ENCODE measurements at places on chromosomes 13 and 19.

- DNase-seq: no peak
Observed at GRCh38 chr13:74977498-74977897, 504.5 kb downstream of the TBC1D4 start.

DNA sequence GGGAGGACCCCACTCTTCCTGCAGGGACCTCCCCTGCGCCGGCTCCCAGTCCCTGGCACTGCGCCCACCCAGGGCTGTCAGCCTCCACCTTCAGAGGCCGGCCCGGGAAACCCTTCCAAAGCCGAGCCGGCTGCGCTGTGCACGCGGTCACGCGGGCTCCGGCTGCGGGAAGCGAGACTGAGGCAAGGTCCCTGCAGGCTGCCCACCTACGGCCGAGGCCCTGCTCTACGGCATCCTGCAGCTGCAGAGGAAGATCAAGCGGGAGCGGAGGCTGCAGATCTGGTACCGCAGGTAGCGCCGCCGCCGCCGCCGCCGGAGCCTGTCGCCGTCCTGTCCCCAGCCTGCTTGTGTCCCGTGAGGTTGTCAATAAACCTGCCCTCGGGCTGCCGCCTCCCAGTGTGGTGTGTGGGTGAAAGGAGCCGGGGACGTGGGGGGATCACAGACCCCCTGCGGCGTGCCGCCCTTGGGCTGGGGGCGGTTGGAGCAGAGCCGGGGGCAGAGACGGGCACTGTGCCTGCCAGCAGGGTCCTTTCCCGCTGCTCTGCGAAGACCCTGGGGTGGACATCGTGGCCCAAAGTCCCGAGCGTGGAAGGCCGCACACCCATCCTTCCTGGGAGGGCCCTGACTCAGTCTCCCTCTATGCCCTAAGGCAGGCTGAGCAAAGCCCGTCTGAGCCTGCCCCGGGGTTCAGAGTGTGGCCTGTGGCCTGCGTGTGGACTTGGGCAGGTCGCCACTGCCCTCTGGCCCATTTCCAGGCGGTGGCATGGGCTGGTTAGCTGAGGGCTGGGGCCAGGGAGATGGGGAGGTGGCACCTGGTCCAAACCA lies 5.9 kb downstream of the GAMT start:
- no peak for DNase-seq

- no peak for DNase-seq
Observed at GRCh38 chr13:22198641-22199217, 527.9 kb downstream of the FGF9 start.

DNA sequence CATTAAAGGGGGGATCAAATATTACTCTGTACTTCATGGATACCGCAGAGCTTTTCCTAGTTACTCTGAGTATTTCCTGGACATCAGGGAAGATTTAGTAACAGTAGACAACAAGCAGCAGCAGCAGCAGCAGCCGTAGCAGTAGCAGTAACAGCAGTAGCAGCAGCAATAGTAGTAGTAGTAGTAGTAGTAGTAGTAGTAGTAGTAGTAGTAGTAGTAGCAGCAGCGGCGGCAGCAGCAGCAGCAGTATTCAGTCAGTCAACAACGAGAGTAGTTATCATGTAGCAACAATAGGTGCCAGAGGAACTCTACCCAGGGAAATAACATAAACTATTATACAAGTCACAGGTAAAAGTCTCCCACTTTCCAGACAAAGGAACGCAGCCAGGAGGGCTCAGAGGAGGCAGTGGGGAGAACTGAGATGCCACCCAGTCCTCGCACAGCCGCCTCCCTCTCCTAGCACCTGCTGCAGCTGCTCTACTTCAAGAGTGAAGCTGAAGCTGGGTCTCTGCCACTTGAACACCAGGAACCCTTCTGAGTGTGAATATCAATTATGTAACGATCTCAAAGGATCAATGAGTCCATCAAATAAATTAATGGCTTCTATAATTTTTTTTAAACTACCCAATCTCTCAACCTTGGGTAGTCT lies 1.3 kb upstream of the DOCK9 start:
- no peak for DNase-seq

DNA sequence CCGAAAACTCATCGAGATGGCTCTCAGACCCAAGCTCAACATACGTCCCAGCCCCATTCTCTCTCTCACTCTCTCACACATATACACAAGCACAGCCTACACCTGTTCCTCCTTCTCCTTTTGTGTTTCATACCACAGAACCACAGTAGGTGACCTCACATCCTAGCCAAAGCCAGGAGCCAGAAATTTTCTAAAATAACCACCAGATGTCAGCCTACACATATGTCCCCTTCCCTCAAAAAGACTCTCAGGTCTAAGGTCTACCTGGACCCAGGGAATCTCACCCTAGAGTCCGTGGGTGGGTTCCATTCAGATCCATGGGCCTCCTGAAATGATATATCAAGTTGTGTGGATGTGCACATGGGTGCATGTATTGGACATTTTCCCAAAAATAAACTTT lies 104.2 kb upstream of the IPO5 start:
- DNase-seq: no peak

GRCh38 chr19:18000915-18001776 lies 6.8 kb upstream of the ARRDC2 start:
- DNase-seq: peak; percentile 96

GRCh38 chr13:38566519-38566918 lies 120.4 kb upstream of the FREM2 start:
- no peak for DNase-seq

GRCh38 chr13:36395280-36395679 lies 37.0 kb upstream of the CCNA1 start:
- no peak for DNase-seq

GRCh38 chr13:106187501-106188095 lies 347.9 kb downstream of the EFNB2 start:
- DNase-seq: no peak

- DNase-seq: no peak
Observed at GRCh38 chr19:58366585-58367430, 4.3 kb upstream of the ZNF497 start.

DNA sequence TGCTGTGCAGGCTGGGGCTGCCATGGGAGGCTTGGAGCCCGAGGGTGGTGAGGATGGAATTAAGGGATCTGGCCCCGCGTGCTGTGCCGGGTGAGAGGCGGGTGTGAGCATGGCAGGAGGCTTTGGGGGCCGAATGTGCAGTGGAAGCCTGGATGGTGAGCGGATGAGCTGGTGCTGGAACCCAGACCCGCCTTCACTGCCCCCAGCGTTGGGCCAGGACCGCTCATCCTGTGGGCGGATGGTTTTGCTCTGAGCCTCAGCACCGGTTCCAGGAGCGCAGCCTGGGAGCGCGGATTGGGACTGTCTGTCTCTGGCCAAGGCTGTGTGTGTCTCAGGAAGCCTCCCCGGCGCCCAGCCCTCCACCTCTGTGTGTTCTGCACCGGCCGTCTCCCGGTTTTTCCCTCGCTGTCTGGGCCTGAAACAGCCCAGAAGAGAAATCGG lies 16.7 kb downstream of the KDM4B start:
- DNase-seq: no peak

GRCh38 chr13:91459485-91459884 lies 61.1 kb downstream of the GPC5 start:
- no peak for DNase-seq

GRCh38 chr13:26534036-26534726 lies 23.3 kb upstream of the WASF3 start:
- DNase-seq: no peak

DNA sequence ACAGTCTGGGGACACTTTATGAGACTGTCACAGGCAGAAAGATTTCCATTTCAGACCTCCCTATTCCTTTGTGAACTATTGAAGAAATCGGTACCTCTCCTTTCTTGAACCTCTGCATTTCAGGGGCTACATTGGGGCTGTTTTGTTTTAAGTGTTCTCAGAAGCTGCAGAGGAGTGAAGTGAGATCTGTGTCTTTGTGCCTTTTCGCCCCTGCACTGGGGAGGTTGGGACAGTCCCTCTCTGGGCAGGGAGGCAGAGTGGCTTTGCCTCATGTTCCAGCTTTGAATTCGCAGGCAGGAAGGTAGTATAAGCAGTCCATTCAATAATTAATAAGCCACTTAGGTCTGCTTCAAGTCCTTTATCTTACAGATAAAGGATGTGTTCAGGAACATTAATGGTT lies 9.5 kb upstream of the AMER2 start:
- DNase-seq: no peak

DNA sequence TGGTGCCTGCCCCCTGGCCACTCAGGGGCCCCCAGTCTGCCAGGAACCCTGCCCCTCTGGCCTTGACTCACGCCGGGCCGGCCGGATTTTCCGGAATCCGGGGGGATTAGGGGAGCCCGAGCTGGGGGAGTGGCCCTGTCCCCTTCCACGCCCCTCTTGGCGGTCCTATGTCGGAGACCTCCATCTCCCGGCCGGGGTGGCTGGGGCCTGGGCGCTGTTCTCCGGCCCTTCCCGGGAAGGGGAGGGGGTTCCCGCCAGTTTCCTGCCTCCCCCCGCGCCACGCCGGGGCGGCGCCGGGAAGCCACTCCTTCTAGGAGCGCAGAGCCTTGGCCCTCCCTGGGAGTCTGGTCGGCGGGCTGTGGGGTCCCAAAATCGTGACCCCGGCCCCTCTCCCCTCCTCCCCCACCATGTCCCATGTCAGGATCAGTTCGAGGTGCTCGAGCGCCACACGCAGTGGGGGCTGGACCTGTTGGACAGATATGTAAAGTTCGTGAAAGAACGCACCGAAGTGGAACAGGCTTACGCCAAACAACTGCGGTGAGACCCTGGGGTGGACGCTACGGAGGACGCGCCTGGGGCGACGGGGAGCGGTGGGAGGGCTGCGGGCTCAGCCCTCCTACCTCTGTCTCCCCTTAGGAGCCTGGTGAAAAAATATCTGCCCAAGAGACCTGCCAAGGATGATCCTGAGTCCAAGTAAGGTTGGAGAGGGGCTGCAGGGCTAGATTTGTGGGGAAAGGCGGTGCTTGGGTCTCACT lies 1.3 kb downstream of the TRIP10 start:
- DNase-seq: no peak

- DNase-seq: no peak
Observed at GRCh38 chr13:30346153-30346788, 38.9 kb upstream of the KATNAL1 start.

DNA sequence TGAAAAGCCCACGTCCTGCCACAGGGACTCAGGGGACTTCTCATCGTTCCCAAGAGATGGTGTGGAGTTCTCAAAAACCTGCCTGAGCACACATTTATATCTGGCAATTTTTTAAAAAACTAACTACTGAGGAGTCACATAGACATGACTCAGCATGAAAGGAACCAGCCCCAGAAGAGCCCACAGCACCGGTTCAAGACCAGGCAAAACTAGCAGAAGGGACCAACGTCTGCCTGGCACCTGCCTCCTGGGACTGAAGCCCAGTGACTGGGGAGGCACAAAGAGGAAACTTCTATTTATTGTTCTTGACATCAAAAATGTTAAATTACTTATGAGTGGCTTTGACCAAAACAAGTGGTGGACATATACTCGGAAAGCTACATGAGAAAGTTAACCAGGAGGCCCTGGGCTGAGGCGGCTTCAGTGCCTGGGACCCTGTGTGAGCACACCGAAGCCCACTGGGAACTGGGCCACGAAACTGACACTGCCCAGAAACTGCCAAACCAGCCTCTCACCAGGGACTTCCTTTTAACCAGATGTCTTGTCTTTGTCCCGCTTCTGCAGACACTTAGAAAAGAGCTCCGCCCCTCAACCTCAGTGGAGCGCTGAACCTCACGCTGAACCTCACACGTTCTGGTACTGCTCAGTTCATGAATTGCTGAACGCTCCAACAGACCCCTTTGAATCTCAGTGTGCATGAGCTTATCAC lies 25.7 kb downstream of the C13orf46 start:
- no peak for DNase-seq

GRCh38 chr13:75120085-75120484 lies 361.9 kb downstream of the TBC1D4 start:
- no peak for DNase-seq

GRCh38 chr13:98962901-98963590 lies 14.8 kb downstream of the DOCK9 start:
- no peak for DNase-seq

GRCh38 chr19:47479701-47480503 lies 4.1 kb downstream of the KPTN start:
- DNase-seq: no peak

DNA sequence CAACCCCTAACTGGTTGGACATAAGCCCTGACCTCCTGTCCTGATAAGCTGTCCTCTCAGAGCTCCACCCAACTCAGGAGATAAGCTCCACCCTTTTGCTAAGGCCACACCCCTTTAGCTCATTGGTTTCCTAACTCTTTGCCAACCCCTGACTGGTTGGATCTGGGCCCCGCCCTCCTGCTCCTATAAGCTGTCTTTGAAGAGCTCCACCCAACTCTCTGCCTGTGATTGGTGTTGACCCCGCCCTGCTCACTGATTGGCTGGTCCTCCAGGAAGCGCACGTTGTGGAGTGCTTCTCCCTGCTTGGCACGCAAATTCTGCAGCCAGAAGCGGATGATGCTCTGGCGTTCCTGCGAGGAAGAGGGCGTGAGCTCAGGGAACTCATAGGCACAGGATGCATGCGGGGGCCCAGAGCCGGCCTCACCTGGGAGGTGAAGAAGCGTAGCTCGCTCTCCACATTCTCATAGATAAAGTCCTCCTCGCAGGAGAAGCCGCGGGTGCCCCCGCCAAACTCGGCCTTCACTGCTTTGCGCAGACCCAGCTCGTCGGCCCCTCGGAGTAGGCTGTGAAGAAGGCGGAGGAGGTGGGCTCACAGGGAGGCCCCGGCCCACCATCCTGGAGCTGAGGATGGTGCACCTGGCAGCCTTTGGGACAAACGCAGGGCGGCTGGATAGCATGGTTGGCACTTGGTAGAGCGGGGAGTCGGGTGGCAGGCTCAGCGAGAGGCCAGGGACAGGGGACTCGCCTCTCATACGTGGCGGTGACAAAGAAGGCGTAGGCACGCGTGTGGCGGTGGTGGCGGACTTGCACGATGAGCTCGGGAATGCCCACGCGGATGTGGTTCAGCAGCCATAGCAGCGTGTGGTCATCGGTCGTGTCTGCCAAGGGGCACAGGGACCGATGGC lies 1.7 kb downstream of the ANO8 start:
- peak; percentile 67 for DNase-seq

GRCh38 chr19:53826876-53827275 lies 2.8 kb upstream of the NLRP12 start:
- no peak for DNase-seq

GRCh38 chr13:93976528-93976927 lies 503.0 kb downstream of the DCT start:
- no peak for DNase-seq

GRCh38 chr13:105343134-105343806 lies 1192.2 kb downstream of the EFNB2 start:
- DNase-seq: no peak

- DNase-seq: no peak
Observed at GRCh38 chr19:674282-675151, 1.7 kb upstream of the FSTL3 start.

GRCh38 chr19:41784743-41785142 lies 11.6 kb upstream of the CEACAM3 start:
- DNase-seq: no peak

- DNase-seq: no peak
Observed at GRCh38 chr13:45198041-45198440, 2.8 kb downstream of the KCTD4 start.

- DNase-seq: no peak
Observed at GRCh38 chr19:48513289-48514122, 1.9 kb upstream of the LMTK3 start.

GRCh38 chr19:681029-682019 lies 5.1 kb downstream of the FSTL3 start:
- peak; percentile 88 for DNase-seq

Data from hematopoietic multipotent progenitor cell treated with erythropoietin and hydrocortisone succinate and interleukin-3 and kit ligand, for 15 days (in vitro differentiated cells).